Astrocyte (in vitro differentiated cells and primary cell): ENCODE measurements at places on chromosomes 1 and 21. TPM values are rescaled to one million over a fixed set of nuclear protein-coding genes. Genes with fewer than 3 reads are reported as not detected.
A peak's percentile ranks its signal among the peaks of the same experiment; 100 is the strongest.

GRCh38 chr1:214349781-214350180 lies 68.8 kb downstream of the SMYD2 start:
- H3K4me1 ChIP-seq: peaks cover 5% of the 10 kb centered on the region
- peak; percentile 66 for DNase-seq
- H3K36me3 ChIP-seq: peaks cover 49% of the 10 kb centered on the region
- no peak overlapping the region for H3K4me3 ChIP-seq

GRCh38 chr1:185996211-185996610 lies 262.0 kb downstream of the HMCN1 start:
- H3K27me3 ChIP-seq: no peaks in the 10 kb centered on the region
- no peaks in the 10 kb centered on the region for H3K36me3 ChIP-seq
- no peak overlapping the region for H3K27ac ChIP-seq
- DNase-seq: peak; percentile 76
- peaks cover 4% of the 10 kb centered on the region for H3K4me1 ChIP-seq

CAPN8 gene
- total RNA-seq: not detected in 2 replicates

GRCh38 chr1:213083112-213083445 lies 32.0 kb downstream of the RPS6KC1 start:
- DNase-seq: no peak
- H3K36me3 ChIP-seq: peaks cover 10% of the 10 kb centered on the region
- no peaks in the 10 kb centered on the region for H3K4me1 ChIP-seq
- no peaks in the 10 kb centered on the region for H3K27me3 ChIP-seq

GRCh38 chr1:33735624-33736023 lies 128.3 kb upstream of the HMGB4 start:
- no peaks in the 10 kb centered on the region for H3K4me1 ChIP-seq
- peaks cover 2% of the 10 kb centered on the region for H3K36me3 ChIP-seq
- H3K27ac ChIP-seq: no peak overlapping the region
- H3K27me3 ChIP-seq: no peaks in the 10 kb centered on the region

CNKSR1 gene
- total RNA-seq: 4.2 and 5.0 TPM in 2 replicates

TAS1R2 gene
- total RNA-seq: not detected in 2 replicates

- no peak overlapping the region for H3K27ac ChIP-seq
- no peak overlapping the region for H3K4me3 ChIP-seq
- no peaks in the 10 kb centered on the region for H3K27me3 ChIP-seq
- no peaks in the 10 kb centered on the region for H3K36me3 ChIP-seq
Observed at GRCh38 chr1:94309829-94310569, 72.6 kb upstream of the ARHGAP29 start.

- H3K36me3 ChIP-seq: no peaks in the 10 kb centered on the region
- no peaks in the 10 kb centered on the region for H3K27me3 ChIP-seq
- peak overlapping the region; percentile 43 for H3K27ac ChIP-seq
- peak; percentile 51 for DNase-seq
- H3K4me1 ChIP-seq: no peaks in the 10 kb centered on the region
Observed at GRCh38 chr21:27429710-27430341, 462.9 kb upstream of the ADAMTS5 start.

GRCh38 chr1:14238472-14239307 lies 359.8 kb upstream of the KAZN start:
- no peaks in the 10 kb centered on the region for H3K4me1 ChIP-seq
- no peak for DNase-seq
- no peak overlapping the region for H3K4me3 ChIP-seq
- no peaks in the 10 kb centered on the region for H3K36me3 ChIP-seq

DNA sequence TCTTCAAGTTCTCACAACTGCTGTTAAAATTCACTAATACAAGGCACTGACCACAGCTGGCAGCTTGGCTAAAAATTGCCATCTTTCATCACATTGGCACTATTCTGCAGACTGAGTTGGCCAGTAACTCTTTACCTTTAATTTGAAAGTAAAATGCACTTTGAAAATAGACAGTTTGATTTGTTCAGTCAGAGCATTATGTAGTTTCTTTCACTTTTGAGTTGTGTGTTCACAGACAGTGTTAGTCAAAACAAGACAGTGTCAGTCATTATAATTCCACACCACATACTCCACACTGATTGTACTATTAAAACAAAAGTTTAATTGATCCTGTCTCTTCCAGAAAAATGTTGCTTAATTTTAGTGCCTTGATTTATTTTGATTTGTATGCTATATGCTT lies 160.7 kb downstream of the SDCCAG8 start:
- DNase-seq: no peak
- H3K4me1 ChIP-seq: peaks cover 9% of the 10 kb centered on the region
- no peaks in the 10 kb centered on the region for H3K27me3 ChIP-seq
- peaks cover 11% of the 10 kb centered on the region for H3K36me3 ChIP-seq
- H3K27ac ChIP-seq: no peak overlapping the region
- H3K4me3 ChIP-seq: no peak overlapping the region

SLX9 gene
- 26.0 and 38.8 TPM in 2 replicates for total RNA-seq

DNA sequence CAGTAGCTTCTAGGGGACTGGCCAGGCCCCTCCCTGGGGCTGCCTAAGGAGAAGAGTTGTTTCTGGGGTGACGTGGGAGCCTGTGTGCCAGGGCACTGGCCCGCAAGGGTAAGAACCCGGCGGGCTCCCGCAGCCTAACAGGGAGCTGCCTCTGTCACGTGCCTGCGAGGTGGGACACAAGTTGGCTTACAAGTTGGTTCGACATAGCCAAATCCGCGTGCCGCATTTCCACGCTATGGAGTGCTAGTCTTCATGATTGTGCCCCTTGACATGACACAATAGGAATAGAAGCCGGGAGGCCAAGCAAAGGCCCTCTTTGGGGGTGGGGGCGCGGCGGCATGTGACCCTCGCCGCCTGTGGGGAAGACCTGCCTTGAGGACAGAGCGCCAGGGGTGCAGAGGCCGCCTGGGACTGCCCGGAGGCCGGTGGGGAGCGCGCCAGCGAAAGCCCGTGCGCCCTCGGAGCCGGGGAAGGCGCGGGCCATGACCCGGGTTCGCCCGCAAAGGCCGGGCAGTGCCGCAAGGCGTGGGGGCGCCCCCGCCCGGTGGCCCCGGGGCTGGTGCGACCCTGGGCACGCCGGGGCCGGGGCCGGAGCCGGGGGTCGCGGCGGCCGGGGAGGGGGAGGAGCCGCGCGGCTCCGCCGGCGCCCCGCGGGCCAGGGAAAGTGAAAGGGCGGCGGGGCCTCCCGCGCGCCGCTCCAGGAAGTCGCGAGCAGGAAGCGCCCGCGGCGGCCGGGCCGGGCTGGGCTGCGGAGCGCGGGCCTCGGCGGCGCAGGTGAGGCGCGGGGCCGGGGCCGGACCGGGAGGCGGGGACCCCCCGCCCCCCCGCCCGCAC lies at the start of gene SLC37A1:
Gene SLC37A1, plus strand, starts transcription at position 702 of the 834 bp plus-strand sequence. CDS start 4,603 bp downstream, outside the sequence.
- H3K27me3 ChIP-seq: no peaks in the 10 kb centered on the region
- H3K27ac ChIP-seq: no peak within 1 kb of the TSS
- DNase-seq: no peak

- no peak overlapping the region for H3K27ac ChIP-seq
- no peak overlapping the region for H3K4me3 ChIP-seq
- H3K4me1 ChIP-seq: no peaks in the 10 kb centered on the region
- H3K36me3 ChIP-seq: no peaks in the 10 kb centered on the region
Observed at GRCh38 chr1:155113450-155113980, 14.2 kb upstream of the EFNA1 start.

GRCh38 chr1:160325252-160325651 lies 17.8 kb downstream of the COPA start:
- peaks cover 69% of the 10 kb centered on the region for H3K36me3 ChIP-seq
- no peak overlapping the region for H3K4me3 ChIP-seq
- DNase-seq: no peak
- H3K27ac ChIP-seq: no peak overlapping the region

- DNase-seq: no peak
- peaks cover 17% of the 10 kb centered on the region for H3K27me3 ChIP-seq
- H3K4me1 ChIP-seq: no peaks in the 10 kb centered on the region
- no peaks in the 10 kb centered on the region for H3K36me3 ChIP-seq
- H3K27ac ChIP-seq: no peak overlapping the region
- H3K4me3 ChIP-seq: no peak overlapping the region
Observed at GRCh38 chr1:6443339-6444115, 19.0 kb downstream of the ESPN start.

- DNase-seq: no peak
- H3K4me1 ChIP-seq: no peaks in the 10 kb centered on the region
- H3K27me3 ChIP-seq: no peaks in the 10 kb centered on the region
- no peaks in the 10 kb centered on the region for H3K36me3 ChIP-seq
Observed at GRCh38 chr1:178928041-178928440, 57.2 kb upstream of the ANGPTL1 start.

DMRTB1 gene
- total RNA-seq: not detected in 2 replicates

AKR1A1 gene
- 118 and 129 TPM in 2 replicates for total RNA-seq
